Fibroblast of lung (primary cell): ENCODE measurements at places on chromosomes 11 and 22.
A peak's percentile ranks its signal among the peaks of the same experiment; 100 is the strongest.

GRCh38 chr11:94398101-94398500, 3.1 kb downstream of the GPR83 start:
- DNase-seq = no peak

- no peak for DNase-seq
These were observed 276.2 kb downstream of the BLID start for GRCh38 chr11:121839781-121840180.

DNA sequence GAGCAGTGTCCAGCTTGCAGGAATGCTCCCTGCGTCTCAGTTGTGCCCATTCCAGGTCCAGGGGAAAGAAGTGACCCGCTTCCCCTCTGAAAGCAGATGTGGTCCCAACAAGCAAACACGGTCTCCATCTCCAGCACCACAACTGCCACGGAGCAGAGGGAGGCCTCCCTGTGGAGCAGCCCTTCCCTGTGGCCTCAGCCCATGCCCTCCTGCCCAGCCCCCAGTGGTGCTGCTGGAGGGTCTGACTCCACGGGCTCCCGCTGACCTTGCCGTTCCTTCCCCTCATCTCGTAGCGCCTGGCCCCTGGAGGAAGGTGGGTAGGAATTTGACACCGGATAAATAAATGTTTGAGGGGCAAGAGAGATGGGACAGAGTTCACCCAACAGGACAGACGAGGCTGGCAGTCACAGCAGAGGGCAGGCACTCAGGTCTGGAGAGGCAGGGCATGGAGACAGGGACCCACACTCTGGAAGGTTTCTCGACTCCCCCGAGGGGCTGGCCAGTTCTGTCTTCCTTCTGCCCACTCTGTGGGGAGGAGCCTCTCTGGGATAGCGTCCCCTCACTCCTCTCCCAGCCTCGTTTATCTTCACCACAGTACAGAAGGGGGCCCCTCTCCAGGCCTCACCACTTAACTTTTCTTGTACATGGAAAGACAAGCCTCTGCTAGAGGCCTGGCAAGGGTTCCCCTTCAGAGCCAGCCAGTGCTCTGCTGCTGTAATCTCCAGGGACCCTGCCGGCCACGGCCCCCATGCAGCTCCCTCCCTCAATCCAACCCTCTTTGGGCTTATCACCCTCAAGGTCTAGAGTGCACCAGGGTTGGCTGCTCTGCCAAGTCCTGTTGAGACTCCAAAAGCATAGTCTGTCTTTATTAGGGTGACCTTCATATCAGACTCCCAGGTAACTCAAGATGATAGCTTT, 7.5 kb upstream of the ST3GAL4 start:
- no peak for DNase-seq

GRCh38 chr11:118911880-118912741, 13.6 kb downstream of the BCL9L start:
- DNase-seq = peak; percentile 95

- peak; percentile 82 for DNase-seq
These were observed 72.0 kb downstream of the SYN3 start for GRCh38 chr22:32985899-32986765.
